ENCODE measurements at places on chromosomes 6 and 20.
A peak's percentile ranks its signal among the peaks of the same experiment; 100 is the strongest.

DNA sequence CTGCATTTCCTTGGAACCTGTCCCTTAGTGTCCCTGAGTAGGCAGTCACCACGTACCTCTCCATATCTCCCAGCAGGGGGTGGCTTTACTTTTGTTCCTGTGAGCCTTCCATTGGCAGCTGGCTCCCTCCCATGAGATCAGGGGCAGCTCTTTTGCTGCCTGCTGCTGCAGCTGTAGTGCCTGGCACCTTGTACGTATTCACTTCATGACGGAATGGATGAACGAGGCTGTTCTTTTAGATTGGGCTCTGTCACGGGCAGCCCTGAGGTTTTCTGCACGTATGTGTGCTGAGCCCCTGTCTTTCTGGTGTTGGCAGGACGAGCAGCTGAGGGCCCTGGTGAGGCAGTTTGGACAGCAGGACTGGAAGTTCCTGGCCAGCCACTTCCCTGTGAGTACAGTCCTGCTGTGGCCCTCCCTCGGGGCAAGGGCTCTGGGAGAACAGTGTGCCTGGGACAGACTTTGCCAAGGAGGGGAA, 14.6 kb downstream of the MYBL2 start:
- DNase-seq = no peak

- DNase-seq = no peak
These were observed 59.1 kb downstream of the BLOC1S5 start for GRCh38 chr6:8005136-8005535.

DNA sequence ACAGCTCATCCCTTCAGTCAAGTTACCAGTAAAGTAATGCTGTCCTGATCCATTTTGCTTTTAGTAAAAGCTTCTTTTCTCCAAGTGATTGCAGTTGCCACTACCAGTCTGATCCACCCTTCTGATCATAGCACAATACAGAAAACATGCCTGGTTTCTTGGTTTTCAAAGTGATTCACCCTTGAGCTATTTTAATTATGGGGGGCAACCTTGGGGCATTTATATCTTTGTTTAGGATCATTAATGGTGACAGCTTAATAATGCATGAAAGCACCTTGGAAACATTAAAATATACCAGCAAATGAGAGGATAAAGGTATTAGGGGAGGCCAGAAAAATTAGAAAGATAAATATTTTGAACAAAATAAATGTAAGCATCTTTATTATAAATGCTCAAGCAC, 38.4 kb downstream of the LRRC1 start:
- DNase-seq = no peak

GRCh38 chr6:131762984-131763383, 44.8 kb upstream of the ENPP1 start:
- DNase-seq = no peak

GRCh38 chr20:58078741-58079522, 149.5 kb downstream of the ANKRD60 start:
- DNase-seq = no peak

- DNase-seq = no peak
These were observed 33.5 kb downstream of the ZBTB2 start for GRCh38 chr6:151357758-151358436.

GRCh38 chr6:138410972-138411880, 7.2 kb downstream of the HEBP2 start:
- no peak for DNase-seq

GRCh38 chr20:37375227-37375626, 29.3 kb downstream of the SRC start:
- DNase-seq = no peak

DNA sequence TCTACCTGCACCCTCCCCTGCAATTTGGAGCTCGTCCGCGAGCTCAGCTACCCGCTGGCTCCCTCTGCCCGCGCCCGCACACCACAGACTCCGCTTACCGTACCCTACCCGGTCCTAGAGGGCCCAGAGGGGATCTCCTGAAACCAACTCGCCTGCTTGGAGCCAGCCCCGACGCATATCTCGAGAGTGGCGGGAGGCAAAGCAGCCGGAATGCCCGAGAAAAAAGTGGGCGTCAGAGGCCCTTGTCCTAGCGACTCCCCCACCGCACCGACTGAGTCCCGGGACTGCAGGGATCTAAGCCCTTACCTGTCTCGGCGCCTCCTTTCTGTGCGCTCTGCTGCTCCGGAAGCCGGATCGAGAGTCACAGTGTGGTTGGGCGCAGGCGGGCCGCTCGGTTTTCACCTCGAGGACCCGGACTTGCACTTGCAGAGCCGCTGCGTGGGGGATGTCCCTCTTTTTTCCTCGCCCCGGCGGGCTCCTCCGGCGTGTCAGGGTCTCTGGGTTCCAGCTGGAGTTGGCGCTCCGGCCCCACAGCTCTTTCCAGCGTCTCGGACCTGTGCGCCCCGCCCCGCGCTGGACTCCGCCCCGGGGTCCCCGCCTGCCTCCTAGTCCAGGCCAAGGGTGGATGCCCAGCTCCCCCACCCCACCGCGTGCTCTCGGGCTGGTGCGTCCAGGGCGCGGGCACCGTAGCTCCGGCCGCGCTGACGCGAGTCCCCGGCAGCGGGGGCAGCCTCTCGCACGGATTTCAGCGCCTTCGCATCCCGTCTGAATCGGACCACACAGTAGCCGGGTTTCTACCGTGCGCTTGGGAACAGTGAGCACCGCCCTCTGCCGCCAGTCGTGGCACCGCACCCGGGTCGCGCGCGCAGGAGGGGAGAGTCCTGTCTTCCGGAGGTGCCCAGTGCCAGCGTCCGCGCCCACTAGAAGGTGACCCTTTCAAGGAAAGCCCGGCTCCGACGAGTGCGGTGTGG, at the start of gene PROKR2:
Gene PROKR2, minus strand, starts transcription at position 767 of the 971 bp plus-strand sequence. CDS start 2,585 bp downstream, outside the sequence.
- DNase-seq = peak; percentile 13

DNA sequence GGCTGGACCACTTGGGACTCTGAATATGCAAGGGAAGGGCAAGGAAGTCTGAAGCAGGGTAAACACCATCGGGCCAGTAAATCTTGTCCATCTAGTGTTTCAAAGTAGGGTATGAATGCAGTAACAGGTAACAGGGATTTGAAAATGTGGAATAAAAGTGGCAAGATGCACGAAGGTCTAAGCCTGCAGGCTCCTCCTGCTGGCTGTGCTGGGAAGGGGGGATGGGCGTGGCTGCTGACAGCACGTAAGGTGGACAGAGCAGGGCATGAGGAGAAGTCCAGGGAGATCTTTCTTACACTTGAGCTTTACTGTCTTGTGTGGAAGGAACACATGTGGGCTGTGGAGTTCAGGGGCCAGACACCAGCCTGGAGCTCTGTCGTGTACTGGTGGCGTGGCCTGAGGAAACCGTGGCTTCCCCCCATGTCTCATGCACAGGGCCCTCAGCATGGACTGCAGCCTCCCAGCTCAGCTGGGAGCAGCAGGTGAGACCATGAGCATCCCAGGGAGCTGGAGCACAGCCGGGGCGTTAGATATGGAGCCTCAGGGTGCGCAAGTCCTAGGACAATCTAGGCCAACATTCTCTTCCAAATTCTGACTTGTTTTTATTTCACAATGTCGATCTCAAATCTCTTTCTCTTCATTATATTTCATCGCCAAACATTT, 84.5 kb downstream of the SLC22A23 start:
- DNase-seq = no peak

- no peak for DNase-seq
These were observed 19.1 kb downstream of the B4GALT5 start for GRCh38 chr20:49694450-49695071.

- DNase-seq = peak; percentile 48
These were observed 52.7 kb upstream of the MYB start for GRCh38 chr6:135128268-135128914.

DNA sequence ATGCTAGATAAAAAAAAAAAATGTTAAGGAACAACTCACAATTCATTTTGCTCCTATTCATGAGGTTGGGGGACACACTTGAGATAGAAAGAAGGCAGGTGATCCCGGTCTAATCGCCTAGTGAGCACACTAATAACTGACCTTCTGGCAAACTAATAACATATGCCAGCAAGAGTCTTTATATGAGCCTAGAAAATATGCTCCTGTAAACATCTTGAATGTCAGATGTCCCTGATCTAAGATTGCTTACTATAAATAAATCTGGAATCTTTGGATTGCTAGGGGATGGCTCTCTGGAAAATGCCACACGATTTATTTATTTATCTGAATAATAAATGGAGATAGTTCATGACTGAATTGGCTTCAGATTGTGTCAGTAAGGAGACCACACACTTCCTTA, 821.9 kb downstream of the GRIK2 start:
- no peak for DNase-seq

DNA sequence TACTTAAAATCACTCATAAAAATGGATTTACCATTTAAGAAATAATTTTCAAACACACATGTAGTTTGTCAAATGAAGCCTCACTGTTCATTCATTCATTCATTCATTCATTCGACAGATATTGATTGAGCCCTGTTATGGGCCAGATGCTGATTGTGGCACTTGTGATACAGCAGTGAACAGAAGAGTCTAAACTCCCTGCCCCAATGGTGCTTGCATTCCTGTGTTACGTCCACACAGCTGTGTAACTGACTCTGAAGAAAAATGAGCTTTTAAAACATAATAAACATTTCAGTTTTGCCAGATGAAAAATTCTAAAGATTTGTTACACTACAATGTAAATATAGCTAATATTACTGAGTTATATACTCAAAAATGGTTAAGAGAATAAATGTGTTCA, 46.2 kb downstream of the BACH2 start:
- no peak for DNase-seq

DNA sequence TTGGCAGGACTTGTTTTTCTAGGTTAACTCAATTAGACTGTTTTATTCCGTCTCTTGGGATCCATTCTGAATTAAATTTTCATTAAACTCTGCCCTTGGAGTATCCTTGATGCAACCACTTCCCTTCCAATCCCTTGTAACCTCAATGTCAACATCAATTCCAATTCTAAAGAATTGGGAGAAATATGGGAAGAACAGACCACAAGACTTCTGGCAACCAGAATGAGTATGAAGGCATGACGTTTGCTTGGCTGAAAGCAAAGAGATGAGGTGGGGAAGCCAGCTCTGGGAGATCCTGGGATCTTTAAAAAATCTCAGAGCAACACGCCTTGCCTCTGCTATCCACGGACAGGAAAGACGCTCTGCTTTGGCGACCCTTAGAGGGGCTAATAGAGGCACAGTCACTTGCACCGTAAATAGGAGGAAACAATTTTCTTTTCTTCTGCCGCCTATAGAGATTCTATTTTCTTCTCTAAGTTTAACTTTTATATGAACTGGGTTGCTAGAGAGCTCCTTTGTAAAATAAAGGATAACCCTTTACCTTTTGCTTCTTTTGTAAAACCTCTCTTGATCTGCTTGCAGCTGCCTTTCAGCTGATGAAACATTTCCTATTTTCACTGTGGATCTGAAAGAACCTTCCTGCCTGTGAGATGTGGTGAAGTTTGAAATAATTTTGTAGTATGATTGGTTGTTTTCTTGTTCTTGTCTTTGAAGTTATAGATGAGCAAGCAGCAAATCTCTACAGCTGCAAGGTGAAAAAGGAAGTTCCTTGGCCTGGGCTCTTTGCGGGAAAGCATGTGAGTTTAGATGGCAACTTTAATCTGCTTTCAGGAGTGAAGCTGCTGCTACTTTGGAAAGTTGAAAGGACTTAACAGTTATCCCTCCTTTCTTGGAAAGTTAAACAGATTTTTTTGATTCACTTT, at the start of gene ASIP:
Gene ASIP, plus strand, starts transcription at position 731 of the 923 bp plus-strand sequence. CDS start 18,952 bp downstream, outside the sequence.
- no peak for DNase-seq

- no peak for DNase-seq
These were observed 303.9 kb downstream of the GMDS start for GRCh38 chr6:1941534-1941933.

GRCh38 chr20:31966991-31967655, 828 bp upstream of the XKR7 start:
- no peak for DNase-seq

- DNase-seq = no peak
These were observed 29.7 kb downstream of the RPP40 start for GRCh38 chr6:4973982-4974745.

DNA sequence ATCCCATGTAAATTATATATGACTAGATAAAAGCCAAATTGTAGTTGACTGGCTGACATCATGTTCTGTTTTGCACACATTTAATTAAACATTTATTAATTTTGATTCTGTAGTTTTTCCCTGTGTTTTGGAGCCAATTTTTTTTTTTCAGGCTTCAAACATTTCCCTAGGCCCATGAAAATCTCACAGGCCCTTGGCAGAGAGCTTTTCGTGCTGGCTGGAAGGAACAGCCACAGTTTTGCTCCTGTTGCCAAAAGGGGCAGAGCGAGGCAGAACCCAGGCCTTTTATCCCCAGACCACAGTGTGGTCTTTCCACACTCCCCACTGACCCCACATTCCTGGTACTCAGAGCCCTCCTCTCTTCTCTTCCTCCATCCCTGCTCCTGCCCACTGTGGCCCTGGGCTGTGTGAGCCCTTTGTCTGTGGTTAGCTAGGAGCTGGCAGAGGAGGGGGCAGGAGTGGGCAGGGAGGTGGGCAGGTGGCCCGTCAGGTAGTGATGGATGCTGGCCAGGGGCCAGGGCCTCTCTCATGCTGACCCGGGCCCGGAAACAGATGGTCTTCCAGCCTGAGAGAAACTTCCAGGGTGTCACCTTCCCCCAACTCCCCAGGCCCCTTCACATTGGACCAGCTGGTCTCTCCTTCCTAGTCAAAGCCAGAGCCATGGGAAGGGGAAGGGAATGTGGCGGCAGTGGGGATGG, 19.4 kb upstream of the CCM2L start:
- no peak for DNase-seq

- DNase-seq = no peak
These were observed 31.4 kb downstream of the RIN2 start for GRCh38 chr20:19789446-19789845.

DNA sequence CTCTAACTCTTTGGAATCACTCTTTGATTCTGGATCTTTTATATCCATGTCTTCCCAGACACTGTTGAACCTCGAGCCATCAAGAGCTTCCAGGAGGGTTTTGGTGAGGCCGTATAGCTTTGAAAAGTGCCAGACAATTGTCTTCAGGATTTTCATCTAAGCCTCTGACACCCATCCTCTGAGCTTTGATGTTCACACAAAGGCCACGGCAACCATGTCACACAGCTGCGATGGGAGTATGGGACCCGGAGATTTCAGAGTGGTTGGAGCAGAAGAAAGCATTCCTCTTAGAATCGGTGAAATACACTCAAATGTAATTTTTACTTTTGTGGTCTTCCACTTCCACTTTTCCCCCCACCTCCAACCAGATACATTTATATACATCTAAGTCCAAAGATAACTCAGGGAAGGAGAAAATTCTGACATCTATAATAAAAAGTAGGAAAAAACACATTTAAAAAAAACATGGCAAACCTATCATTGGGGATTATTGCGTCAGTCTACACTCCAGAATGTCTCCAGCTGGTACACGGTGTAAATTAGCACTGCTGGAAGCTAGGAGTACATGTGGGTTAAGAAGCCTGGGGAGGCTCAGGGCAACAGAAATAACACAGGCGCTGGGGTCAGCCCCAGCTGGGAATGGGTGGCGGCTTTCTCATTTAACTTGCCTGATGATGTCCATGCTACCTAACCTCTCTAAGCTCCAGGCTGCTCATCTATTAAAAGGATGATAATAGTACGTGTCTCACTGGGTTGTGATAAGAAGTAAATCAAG, 92.7 kb downstream of the LY86 start:
- DNase-seq = no peak

- DNase-seq = no peak
These were observed 51.6 kb upstream of the FAM83D start for GRCh38 chr20:38874460-38875174.

Data from stimulated activated CD8-positive, alpha-beta memory T cell treated with anti-CD3 and anti-CD28 coated beads, Interleukin-15, amount 100 ng/mL, for 48 hours (primary cell).